NCI-H187 (cell line): ENCODE measurements at places on chromosomes 12 and 14.

GRCh38 chr12:3117591-3118015, 40.4 kb downstream of the TSPAN9 start:
- DNase-seq: no peak

DNA sequence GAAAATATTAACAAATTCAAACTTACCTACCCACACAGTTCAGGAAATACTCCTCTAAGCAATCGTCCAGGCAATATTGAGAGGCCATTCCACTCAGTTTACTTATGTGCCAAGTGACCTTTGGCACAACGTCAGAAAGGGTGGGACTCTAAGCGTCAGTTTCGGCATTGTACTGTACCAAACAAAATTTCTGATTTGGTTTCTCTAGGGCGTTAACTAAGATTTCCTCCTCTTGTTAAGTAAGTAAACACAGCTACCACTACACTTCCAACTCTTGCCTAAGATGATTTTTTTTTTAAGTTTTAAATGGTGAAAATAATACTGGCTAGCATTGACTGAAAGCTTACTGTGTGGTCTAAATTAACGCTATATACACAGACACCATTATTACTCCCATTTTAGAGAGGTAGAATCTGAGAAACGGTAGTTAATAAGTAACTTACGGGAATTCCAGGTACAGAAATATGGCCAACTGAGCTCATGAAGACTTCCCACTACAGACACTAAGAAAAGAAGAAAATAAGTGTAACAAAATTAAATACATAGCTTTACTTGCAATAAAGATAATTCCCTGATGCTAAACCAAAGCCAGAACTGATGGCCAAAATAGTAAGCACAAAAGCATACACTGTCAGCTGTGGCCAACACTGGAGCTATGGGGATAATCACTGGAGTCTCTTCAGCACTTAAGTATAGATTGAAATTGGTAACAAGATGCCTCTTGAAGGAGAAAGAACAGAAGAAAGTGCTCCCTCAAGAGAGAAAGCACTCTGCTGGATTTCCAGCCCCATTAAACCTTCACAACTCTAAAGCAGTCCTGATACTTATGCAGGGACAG, 76.1 kb downstream of the EPS8 start:
- no peak for DNase-seq

- DNase-seq: no peak
Measured at GRCh38 chr12:65010437-65010836, 110.7 kb downstream of the WIF1 start.

GRCh38 chr14:104503691-104504090, 75.9 kb upstream of the C14orf180 start:
- DNase-seq: no peak

GRCh38 chr12:107415834-107416233, 269.8 kb upstream of the PWP1 start:
- no peak for DNase-seq

DNA sequence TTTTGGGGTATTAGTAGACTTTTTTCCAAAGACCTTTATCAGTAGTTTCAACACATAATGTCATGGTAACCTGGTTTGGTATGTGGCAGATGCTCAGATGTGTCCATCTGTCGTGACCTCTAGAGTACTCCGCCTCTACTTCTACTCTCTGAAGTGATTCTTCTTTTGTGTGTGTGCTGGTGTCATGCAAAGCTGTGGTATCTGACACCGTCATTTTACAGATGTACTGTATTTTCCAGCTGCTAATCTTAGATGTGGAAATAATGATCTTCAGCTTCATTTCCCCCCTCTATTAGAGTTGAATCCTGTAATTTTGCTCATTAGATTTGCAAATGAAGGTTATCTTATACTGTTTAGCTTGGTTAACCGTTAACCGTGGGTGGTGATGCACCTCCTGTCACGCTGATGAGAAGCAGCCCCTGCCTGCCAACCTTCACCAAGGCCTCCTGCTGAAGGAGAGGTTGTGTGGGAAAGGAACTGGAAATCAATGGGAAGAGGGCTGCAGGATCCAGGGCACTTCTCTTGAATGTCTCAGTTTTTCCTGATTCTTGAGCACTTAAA, 222.4 kb upstream of the AMIGO2 start:
- no peak for DNase-seq

GRCh38 chr12:100043631-100044030, 58.9 kb upstream of the ANKS1B start:
- no peak for DNase-seq

DNA sequence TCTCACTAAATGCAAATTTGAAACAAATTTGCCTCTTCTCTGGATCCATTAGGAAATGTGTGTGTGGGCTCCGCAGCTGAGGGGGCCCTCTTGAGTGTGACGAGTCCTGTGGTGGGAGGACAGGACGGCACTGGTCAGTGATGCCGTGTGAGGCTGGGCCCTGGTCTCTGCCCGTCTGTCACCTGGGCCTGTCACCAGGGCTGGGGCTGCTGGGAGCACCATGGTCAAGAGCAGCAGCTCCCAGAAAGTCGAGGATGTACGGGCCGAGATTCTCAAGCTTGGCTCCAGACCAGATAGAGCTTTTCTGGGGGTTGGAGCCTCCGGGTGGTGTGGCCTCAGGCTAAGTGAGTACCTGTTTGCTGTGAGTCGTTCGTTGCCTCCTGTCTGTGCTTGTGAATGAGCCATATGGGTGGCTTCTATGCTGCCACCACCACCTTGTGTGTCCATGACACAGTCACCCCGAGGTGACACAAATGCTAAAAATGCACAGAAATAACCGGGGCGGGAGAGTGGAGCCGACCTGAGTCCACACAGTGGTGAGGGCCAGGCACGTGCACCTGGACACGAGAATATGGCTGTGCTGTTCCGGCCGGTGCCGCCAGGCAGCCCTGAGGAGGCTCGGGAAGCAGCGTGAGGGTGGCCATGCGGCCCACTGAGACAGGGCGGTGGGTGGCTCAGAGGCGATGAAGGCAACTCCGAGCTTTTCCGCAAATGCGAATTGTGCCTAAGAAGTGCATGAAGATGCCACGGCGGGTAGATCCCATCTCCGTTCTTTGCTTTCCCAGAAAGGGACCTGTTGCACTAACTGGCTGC, 8.7 kb downstream of the PGAM5 start:
- DNase-seq: no peak

- DNase-seq: no peak
Measured at GRCh38 chr12:29103539-29103974, 45.5 kb upstream of the FAR2 start.

GRCh38 chr14:65213316-65213715, 111.0 kb upstream of the MAX start:
- no peak for DNase-seq

DNA sequence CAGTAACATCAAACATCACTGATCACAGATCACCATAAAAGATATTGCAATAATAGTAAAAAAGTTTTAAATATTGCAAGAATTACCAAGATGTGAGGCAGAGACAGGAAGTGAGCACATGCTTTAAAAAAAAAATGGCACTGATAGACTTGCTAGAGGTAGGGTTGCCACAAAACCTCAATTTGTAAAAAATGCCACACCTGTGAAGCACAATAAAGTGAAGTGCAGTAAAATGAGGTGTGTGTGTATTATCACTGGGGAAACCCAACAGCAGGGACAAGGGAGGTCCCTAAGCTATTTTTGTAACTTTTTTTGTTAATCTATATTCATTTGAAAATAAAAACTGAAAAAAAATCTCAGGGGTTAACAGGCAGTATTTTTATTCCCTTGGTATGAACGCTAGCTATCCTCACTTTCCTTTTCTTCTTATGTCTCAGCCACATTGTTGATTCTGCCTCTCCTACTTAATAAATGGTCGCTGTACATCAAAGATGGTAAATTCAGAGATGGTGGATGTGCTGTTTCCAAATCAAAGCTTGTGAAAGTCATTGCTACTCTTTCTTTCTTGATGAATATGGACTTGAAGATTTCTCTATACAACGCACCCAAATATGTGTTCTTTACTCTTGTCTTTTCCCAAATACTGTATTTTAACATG, 14.0 kb upstream of the KLRD1 start:
- no peak for DNase-seq

- DNase-seq: no peak
Measured at GRCh38 chr14:59564366-59564765, 12.2 kb downstream of the CCDC175 start.

- peak; percentile 94 for DNase-seq
Measured at GRCh38 chr14:53462931-53463778, 310.0 kb upstream of the DDHD1 start.

- no peak for DNase-seq
Measured at GRCh38 chr12:113874999-113875561, 91.0 kb downstream of the RBM19 start.

- DNase-seq: no peak
Measured at GRCh38 chr12:96454396-96454795, 35.0 kb upstream of the CFAP54 start.

DNA sequence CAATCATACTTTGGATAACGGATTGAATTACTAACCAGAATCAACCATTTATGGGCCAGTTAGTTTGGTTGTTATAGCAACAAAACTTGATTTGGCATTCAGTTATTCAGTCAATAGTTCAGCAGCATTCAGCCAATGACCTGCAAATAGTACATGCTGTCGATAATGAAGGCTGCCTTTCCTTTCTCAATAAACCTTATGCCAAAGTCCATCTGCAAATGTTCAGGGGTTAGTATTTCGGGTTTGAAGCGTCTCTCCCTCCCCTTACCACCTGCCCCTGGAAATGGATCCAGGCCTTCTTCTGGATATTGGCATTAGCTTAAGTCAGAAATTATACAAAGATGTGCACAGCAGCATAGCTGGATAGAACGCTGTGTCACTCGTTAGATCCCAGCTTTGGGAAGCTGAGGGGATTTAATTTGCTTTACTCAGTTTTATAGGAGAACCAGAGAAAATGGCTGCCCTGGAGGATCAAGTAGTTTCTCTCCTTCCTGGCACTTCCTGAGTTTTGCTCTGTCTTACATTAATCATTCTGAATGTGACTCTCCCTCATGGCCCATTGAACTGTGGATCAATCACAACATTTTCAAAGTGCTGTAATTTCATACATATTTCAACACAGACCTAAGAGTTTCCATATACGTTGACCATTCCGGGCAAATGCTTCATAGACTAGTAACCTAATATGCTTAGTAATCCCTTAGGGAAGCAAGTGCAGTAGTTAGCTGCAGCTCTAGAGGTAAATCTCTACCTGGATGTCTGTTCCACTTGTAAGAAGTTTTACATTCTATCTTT, 46.7 kb upstream of the PTPRR start:
- DNase-seq: no peak

GRCh38 chr12:93116632-93117031, 187.5 kb upstream of the EEA1 start:
- no peak for DNase-seq

GRCh38 chr14:95269493-95269892, 50.2 kb downstream of the CLMN start:
- DNase-seq: no peak

GRCh38 chr12:17076811-17077210, 470.8 kb upstream of the LMO3 start:
- DNase-seq: no peak

GRCh38 chr12:86230516-86231146, 25.6 kb downstream of the MGAT4C start:
- DNase-seq: no peak

GRCh38 chr12:90042920-90043641, 334.4 kb upstream of the ATP2B1 start:
- DNase-seq: no peak

DNA sequence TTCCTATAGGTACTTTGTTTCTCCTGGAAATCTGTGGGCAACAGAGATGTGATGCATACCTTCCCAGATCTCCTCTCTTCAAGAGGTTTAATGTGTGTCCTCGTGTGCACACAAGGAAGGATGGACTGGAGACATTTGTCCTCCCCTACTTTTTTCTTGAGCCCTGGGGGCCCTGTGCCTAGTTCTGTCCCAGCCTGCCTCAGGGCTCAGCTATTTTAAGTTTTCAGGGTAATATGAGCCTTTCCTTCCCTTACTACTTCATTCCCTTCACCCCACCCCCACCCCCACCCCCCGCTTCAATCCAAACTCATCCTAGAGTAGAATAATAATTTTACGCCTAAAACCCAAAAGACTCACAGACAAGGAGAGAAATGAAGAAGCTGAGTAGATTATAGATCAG, 446 bp downstream of the STAC3 start:
- DNase-seq: no peak

GRCh38 chr12:111584959-111585358, 14.2 kb downstream of the ATXN2 start:
- no peak for DNase-seq

- no peak for DNase-seq
Measured at GRCh38 chr14:50402965-50403364, 6.3 kb upstream of the CDKL1 start.

- DNase-seq: no peak
Measured at GRCh38 chr12:7434670-7435069, 9.3 kb downstream of the CD163L1 start.

- DNase-seq: no peak
Measured at GRCh38 chr12:107296681-107297089, 203.3 kb upstream of the CRY1 start.

GRCh38 chr12:107586256-107586970, 99.2 kb upstream of the PWP1 start:
- DNase-seq: no peak

GRCh38 chr12:71876137-71876799, 36.7 kb downstream of the TBC1D15 start:
- DNase-seq: no peak

- DNase-seq: no peak
Measured at GRCh38 chr12:27252934-27253333, 8.8 kb downstream of the STK38L start.

DNA sequence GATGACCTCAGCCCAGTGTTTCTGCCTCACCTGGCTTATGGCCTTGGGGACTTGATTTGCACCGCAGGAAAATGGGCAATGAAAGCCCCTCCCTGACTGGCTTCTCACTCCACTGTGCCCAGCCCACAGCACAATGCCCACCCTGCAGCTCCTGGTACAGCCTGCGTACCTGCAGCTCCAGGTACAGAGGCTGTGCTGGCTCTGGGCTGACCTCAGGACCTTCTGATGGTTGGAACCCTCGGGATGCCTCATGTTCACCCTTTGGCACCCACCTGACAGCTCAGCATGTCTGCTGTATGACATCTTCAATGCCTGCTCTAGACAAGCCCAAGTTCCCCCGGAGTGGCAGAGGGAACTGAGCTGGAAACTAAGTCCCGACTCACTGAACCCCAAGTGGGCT, 87.1 kb downstream of the ALG10 start:
- no peak for DNase-seq

- no peak for DNase-seq
Measured at GRCh38 chr12:85755760-85756159, 80.4 kb downstream of the RASSF9 start.

- DNase-seq: no peak
Measured at GRCh38 chr12:26383041-26383440, 187.7 kb downstream of the SSPN start.

GRCh38 chr12:113136990-113137511, 1.5 kb upstream of the RASAL1 start:
- DNase-seq: no peak

- DNase-seq: no peak
Measured at GRCh38 chr14:69081271-69081670, 71.6 kb downstream of the DCAF5 start.

GRCh38 chr12:119178544-119179334, at the start of gene HSPB8:
TSS of gene HSPB8 (plus strand) at chr12:119178931. CDS start at chr12:119179313, 382 bp downstream.
- peak; percentile 40 for DNase-seq

DNA sequence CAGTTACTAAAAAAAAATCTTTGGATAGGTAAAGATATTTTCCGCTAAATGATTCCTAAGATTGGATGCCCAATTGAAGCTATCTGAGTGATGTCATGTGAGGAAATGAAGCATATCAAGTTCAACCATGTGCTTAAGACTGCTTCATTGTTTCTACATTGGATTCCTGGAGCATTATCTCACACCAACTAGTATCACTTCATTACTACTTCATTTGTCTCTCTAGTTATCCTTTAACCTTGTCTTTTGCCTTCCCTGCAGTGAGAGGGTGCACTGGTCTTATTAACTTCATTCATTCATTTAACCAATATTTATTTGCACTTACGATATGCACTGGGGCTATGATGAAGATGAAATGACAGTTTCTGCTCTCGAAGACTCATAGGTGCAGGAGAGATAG, 198.1 kb downstream of the SLC38A4 start:
- no peak for DNase-seq
